Karpas-422 (cell line): ENCODE measurements at places on chromosomes 2 and 18. TPM values are rescaled to one million over a fixed set of nuclear protein-coding genes. Genes with fewer than 3 reads are reported as not detected.

GRCh38 chr2:71889759-71890684, 257.6 kb downstream of the CYP26B1 start:
- no peaks in the 10 kb centered on the region for H3K27me3 ChIP-seq
- H3K4me3 ChIP-seq: no peak overlapping the region
- H3K4me1 ChIP-seq: no peaks in the 10 kb centered on the region
- no peaks in the 10 kb centered on the region for H3K36me3 ChIP-seq
- H3K27ac ChIP-seq: no peak overlapping the region
- no peak for DNase-seq

- no peaks in the 10 kb centered on the region for H3K27me3 ChIP-seq
- DNase-seq: peak; percentile 58
- H3K4me3 ChIP-seq: 0 out of 2 replicates have a peak overlapping the region, but pooled peaks have one; percentile 33
Observed at GRCh38 chr2:230974096-230974913, 21.6 kb upstream of the SPATA3 start.

DNA sequence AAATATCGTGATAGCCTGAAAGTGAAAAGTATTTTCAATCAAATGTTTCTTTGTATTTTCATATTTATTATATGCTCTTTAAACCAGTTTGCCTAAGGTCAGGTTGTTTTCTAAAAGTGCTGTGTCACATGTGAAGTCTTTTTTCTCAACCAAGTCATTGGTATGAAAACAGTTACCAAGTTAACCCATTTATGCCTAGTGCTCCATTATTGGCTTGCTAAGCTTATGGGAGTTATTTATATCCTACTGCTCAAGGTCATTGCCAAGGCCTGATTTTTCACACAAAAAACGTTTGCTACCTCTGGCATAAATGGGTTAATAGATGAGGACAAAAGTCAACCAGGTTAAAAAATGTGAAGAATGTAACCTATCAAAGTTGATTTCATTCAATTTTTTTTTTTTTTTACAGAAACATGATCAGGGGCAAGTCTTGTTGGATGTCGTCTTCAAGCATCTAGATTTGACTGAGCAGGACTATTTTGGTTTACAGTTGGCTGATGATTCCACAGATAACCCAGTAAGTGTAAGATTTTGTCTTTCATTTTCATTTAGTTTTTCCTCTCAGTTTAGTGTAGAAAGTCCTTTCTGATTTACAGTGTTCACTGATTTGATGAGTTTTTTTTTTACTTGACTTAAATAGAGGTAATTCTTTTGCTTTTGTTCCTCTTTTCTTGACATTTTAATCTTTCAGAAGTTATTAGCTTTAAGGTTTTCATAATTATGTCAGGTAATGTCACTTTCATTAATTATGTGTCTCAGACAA, 102.6 kb downstream of the PTPN4 start:
- H3K36me3 ChIP-seq: no peaks in the 10 kb centered on the region
- no peaks in the 10 kb centered on the region for H3K27me3 ChIP-seq
- H3K27ac ChIP-seq: peak overlapping the region; percentile 88
- peaks cover 41% of the 10 kb centered on the region for H3K4me1 ChIP-seq

GRCh38 chr2:85888020-85888683, 638 bp downstream of the ST3GAL5 start:
- peak overlapping the region; percentile 64 for H3K4me3 ChIP-seq
- H3K27ac ChIP-seq: no peak overlapping the region
- no peaks in the 10 kb centered on the region for H3K36me3 ChIP-seq
- H3K27me3 ChIP-seq: 0 out of 2 replicates have a peak, but pooled peaks cover 2% of the 10 kb centered on the region

GRCh38 chr2:130241041-130241707, 42.9 kb upstream of the TUBA3E start:
- H3K27me3 ChIP-seq: no peaks in the 10 kb centered on the region
- no peak overlapping the region for H3K4me3 ChIP-seq
- H3K27ac ChIP-seq: no peak overlapping the region
- DNase-seq: no peak

DNA sequence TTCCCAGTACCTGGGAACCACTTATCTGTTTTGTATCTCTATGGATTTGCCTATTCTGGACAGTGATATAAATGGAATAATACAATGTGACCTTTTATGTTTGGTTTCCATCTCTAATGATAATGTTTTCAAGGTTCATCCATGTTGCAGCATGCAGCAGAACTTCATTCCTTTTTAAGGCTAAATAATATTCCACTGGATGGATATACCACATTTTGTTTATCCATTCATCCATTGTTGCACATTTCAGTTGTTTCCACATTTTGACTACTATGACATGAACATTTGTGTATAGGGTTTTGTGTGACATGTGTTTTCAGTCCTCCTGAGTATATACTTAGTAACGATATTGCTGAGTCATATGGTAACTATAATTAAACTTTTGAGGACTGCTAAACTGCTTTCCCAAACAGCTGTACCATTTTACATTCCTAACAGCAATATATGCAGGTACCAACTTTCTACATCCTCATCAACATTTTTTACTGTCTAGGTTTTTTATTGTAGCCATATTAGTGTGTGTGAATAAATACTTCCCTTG, 17.7 kb upstream of the MARCHF7 start:
- H3K36me3 ChIP-seq: no peaks in the 10 kb centered on the region
- no peak overlapping the region for H3K27ac ChIP-seq
- no peaks in the 10 kb centered on the region for H3K4me1 ChIP-seq
- no peaks in the 10 kb centered on the region for H3K27me3 ChIP-seq

The FAM110C gene
- not detected in 2 replicates for total RNA-seq

The LIMS2 gene
- 0.32 and 0.56 TPM in 2 replicates for total RNA-seq

The CYP26B1 gene
- not detected in 2 replicates for total RNA-seq

The SULT1C4 gene
- total RNA-seq: not detected in 2 replicates

The SP9 gene
- not detected in 2 replicates for total RNA-seq
